ENCODE measurements at places on chromosomes 6 and 20.

DNA sequence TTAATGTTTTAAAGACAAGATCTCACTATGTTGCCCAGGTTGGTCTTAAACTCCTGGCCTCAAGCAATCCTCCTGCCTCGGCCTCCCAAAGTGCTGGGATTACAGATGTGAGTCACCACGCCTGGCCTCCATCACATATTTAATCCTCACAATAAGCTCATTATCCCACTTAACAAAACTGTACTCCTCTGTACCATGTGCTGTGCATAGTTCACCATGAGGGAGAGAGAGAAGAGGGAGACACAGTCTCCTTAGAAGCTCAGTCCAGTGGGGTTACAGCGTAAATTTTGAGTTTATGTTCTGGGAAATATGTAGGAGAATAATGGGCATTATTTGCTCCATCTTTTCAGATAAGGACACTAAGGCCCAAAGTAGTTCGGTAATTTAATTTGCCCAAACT is 7.9 kb upstream of the CPNE5 start:
- no peak for DNase-seq

GRCh38 chr20:47725248-47725973 is 59.9 kb downstream of the SULF2 start:
- peak; percentile 81 for DNase-seq

DNA sequence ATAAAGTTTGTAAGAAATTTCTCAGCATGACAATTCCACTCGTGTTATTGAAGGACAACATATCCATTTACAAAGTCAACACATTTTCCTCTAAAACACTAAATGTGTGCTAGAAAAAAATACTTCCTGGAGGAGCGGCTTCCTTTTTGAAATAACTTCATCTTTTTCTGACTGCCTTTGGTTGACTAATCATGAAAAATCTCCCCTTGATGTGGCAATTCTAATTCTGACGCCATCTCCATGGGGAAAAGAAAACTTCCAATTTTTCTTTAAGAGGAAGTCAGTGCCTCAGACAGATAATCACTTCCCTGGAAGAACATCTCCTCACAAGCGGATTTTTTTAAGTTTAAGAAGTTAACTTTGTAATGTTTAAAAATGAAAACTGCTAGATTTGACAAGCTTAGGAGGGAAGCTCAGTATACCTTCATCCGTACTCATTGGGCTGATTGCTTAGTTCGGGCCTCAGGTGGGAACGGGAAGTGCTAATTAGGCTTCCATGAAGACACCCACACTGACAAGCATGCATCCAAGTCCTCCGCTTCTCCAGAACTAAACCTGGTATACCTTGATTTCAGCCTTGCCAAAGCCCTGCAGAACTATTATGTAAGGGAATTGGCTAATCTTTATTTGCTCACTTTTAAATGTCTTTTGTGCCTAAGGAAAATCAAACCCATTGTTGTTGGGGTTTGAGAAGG is 35.1 kb upstream of the DUSP22 start:
- DNase-seq, result no peak

DNA sequence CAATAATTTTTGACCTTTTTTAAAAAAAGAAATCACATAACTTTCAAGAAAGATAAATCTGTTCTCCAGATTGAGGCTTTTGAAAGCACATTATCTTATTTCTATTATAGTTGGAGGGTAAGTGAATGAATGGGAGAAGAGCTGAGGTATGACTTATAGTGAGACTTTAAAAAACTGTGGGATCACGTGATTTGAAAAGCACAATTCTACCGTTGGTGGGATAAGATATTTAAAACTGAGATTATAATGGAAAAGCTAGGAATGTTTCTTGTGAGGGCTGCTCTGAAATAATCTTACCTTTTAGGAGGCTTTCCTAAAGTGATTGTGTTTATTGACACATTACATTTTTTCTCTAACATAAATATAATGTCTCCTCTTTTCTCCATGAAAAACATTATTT is 9.5 kb upstream of the OPN5 start:
- DNase-seq, result no peak

- no peak for DNase-seq
These were observed 232.8 kb downstream of the GJA1 start for GRCh38 chr6:121668259-121668658.

GRCh38 chr6:22468256-22468965 is 101.0 kb upstream of the HDGFL1 start:
- DNase-seq, result no peak

DNA sequence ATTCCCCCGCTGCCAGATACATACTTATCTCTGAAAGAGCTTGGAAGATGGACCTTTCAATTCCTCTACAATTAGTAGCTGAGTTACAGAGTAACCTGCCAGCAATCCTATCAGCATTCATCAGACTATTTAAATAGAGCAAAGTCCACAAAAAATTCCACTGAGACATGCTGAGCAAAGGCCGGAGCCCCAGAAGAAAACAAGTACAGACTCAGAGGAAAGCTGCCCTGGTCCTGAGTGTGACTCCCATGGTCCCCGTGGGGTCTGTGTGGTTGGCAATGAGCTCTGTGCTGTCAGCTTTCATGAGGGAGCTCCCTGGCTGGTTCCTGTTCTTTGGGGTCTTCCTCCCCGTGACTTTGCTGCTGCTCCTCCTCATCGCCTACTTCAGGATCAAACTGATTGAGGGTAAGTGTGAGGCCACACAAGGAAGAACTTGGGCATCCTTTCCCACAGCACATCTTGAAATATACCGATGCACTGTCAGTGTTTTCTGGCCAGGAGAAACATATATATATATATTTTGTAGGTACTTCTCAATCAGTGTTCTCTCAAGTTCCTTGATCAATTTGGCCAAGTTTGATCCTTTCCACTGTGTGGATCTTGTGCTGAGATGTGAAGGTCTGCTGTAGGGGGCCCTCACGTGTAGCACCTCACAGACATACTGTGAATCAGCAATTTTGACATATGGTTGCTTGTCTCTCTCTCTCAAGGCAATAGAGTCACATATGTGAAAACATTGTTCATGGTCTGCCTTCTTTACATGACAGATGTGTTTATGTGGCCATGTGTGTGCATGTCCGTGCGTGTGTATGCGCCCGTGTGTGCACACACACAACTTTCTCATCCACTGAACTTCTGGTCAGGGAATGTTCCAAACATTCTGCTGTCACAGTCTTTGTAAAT is at the start of gene SMLR1:
Gene SMLR1 (plus strand): TSS at position 160 of the 903 bp plus-strand sequence. CDS start 8 bp downstream, at position 168.
- DNase-seq, result no peak

DNA sequence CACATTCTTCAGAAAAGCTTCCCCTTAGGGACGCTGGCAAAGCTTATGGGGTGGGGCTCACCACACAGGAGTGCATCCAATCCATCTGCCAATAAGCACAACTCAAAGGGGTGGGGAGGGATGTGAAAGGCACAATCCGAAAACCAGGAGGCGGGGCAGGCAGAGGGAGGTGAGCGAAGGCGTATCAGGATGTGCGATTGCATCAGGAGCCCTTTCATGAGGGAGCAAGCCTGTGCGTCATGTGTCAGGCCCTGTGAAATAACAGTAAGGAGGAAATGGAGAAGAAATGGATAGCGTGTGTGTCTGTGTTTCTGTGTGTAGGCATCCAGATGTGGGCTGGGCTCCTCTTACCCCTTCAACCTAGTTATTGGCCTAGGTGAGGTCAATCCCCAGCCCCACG is 382.4 kb upstream of the CDH4 start:
- no peak for DNase-seq

DNA sequence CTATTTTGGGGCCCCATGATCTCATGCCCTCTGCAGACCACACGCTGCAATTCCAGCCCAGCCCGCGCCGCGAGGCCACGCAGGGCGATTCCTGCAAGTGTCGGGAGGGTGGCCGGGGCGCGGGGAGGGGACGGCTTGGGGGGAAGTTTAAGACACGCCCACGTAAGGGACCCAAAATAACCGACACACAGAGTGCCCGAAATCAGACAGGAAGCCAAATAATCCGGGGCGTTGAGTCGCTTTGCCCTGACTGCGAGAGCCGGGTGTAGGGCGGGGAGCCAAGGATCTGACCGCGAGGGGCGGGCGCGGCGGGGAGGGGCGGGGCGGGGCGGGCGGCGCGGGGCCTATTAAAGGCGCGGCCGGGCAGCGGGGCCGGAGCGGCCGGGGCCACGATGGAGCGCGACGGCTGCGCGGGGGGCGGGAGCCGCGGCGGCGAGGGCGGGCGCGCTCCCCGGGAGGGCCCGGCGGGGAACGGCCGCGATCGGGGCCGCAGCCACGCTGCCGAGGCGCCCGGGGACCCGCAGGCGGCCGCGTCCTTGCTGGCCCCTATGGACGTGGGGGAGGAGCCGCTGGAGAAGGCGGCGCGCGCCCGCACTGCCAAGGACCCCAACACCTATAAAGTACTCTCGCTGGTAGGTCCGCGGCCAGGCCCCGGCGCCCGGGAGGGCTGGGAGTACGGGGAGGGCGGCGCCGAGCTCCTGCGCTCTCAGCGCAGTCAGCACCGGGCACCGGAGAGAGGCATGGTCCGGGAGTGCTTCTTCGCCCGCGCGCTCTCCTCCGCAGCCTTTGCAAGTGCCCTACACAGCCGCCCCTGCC is at the start of gene ENPP1:
Gene ENPP1 (plus strand): TSS at position 377 of the 816 bp plus-strand sequence. CDS start 16 bp downstream, at position 393.
- peak; percentile 76 for DNase-seq

DNA sequence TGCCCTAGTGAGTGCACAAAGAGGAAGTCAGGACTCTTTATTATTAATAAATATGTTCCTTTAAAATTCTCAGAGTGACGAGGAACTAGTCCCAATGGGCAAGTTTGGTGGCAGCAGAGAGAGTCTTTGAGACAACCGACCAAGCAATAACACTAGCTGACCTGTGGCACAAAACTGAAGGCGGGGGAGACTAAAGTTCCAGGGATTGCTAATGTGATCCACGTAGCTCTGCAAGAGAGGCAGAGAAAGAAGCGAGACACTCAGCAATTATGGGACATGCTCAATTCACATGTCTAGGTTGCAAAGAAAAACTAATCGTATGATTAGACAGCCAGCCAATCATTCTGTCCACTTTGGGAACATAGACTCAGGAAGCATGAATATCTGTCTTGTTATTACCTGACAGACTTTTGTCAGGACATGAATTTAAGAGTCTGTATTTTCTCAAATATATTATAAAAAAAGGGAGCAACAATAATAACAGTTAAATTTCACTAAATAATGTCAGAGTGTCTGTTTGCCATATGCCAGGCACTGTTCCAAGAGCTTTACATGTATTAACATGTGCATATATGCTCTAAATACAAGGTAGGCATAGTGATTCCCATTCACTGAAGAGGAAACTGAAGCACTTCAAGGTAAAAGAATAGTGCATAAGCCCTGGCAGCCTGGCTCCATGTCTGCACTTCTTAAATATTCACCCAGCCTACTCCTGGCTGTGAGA is 81.0 kb downstream of the COL9A1 start:
- no peak for DNase-seq

DNA sequence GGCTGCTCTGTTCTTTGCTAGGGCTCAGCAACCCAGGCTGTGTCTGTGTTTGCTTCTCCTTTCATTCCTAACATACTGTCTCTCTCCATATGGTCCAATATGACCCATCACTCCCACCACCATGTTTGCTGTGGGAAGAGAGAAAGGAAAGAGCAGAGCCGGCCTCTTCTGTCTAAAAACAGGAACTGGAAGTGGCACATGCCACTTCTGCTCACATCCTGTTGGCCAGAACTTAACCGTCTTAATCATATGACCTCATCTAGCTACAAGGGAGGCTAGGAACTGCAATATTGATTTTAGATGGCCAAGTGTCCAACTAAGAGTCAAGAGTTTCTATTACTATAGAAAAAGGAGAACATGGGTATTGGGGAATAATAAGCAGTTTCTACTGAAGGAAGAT is 212.5 kb upstream of the CHD6 start:
- no peak for DNase-seq

DNA sequence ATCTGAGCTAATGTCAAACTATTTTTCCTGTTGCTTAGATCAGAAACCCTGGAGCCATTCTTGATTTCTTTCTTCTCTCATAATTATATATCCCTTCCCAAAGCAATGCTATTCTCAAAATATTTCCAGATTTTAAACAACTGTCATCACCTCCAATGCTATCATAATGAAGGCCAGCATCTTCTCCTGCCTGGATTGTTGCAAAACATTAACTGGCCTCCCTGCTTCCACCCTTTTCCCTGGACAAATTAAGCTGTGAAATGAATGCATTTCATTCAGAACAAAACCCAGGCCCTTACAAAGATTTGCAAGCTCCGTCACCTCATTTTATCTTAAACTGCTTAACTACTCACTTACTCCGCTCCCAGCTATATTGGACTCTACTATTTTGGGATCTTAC is 535.3 kb upstream of the HS3ST5 start:
- no peak for DNase-seq

DNA sequence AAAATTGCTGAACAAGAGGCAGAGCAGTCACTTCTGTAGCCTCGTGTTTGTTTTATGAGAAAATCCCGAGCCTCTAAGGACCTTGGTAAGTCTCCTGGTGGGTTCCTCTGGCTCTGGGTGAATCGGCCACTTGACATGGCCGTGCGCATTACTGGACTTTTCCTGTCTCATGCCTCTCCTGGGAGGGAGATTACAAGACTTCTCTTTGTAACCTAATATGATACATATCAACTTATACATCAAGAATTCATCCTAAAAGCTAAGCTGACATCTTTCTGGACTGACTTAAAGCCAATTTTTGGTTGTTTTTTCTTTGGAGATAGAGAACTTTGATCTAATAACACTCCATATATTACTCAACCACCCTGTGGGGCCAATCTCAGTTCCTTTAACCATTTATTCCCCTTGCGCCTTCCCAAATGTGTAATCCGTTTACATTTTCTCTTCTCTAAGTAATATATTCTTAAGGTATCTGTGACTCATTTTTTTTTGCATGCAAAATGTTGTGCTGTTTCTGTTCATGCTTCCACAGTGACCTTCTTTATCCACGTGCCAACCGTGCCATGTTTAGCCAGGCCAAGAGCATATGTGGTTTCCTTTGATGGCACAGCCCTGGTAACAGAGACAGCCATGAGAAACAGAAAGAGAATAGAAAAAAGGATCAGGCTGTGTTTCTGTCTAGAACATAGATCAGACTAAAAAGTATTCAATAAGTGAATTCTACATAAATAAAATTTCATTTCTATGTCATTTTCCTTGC is 47.5 kb upstream of the JAG1 start:
- DNase-seq, result no peak

DNA sequence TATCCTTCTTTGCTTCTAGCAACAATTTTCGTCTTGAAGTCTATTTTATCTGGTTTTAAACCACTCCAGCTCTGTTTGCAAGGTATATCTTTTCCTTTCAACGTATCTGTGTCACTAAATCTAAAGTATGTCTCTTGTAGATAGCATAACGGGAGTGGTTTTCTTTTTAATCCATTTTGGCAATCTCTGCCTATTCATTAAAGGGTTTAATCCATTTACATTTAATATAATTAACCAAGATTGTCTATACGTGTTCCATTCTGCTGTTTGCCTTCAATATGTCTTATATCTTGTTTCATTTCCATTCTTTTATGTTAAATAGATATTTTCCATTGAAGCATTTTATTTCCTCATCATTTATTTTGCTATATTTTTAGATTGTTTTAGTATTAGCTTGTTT is 587.9 kb downstream of the C6orf118 start:
- no peak for DNase-seq
